Stimulated activated CD8-positive, alpha-beta memory T cell treated with anti-CD3 and anti-CD28 coated beads, Interleukin-4, amount 100 ng/mL, for 4 hours (primary cell): ENCODE measurements at places on chromosomes 4 and X.

DNA sequence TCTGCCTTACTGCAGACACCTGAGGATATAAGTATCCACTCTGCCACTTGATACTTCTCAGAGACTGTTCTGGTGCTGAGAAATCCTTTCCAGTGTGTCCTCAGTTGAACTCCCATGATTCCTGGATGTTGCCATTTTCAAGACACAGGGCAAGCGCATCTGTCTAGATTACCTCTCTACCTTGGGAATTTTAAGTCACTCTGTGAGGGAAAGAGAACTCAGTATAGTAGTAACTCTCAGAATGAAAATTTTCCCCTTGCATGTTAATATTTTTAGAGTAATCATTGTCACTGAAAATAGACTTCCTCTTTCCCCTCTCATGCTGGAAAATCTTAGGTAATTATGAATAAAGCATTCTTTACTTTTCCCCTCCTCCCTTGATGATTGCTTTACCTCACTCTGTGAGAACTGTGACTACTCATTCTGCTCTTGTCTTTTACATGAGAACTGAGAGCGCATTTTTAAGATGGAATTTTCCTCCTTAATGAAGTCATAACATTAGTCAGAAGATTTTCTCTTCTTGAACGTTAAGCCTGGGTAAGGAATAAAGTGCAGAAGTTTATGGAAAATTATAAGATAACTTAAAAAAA lies 45.0 kb downstream of the TET2 start:
- DNase-seq, result no peak

DNA sequence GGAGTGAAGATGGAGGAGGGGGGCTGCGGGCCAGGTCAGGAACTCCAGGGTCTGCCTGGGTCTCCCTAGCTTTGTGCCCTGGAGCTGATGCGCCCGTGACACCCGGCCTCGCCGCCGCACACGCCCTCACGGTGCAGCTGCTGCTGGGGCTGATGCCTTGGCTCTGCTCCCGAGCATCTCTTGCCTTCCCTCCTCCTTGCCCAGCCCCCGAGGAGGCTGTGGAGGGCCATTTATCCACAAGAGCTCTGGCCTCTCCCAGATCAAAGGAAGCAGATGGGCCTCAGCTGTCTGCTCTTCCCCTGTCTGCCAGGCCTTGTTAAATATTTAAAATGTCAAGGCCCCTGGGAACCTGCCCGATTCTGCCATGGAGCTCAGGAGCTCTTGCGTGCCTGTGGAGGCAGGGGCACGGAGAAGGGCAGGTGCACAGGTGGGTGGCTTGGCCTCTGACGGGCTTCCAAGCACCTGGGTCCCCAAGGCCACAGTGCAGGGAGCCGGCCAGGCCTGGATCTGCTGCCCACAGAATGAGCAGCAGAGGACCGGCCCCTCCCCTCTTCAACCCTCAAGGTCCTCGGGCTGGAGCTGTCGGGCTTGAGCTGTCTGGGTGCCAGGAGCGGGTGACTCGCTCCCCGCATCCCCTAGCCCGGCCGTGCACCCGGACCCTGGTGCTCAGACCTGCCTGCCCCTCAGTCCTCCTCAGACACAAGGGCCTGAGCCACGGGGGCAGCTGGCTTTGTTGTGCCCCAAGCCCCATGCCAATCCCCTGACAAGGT lies 20.3 kb downstream of the ATP2B3 start:
- DNase-seq, result no peak

GRCh38 chr4:106809076-106809475 lies 227.0 kb downstream of the DKK2 start:
- DNase-seq, result no peak

DNA sequence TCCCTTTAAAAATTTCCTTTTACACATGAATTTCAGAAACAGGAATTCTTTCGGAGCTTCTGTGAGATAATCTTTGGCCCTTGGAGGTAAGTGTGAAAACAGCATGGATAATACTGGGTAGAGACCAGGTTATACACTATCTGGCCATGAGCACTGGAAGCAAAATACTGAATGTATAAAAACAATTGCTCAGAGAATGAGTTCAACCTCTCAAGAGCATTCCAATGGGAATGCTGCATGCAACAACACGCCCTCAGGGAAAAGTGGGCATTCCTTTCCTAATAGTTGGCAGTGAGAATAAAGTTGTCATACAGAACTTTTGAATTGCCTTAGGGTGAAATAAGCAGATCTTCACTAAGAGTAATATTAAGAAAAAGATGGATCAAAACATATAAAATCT lies 574.8 kb upstream of the DIPK2B start:
- no peak for DNase-seq

GRCh38 chr4:6369924-6370645 lies 100.4 kb downstream of the WFS1 start:
- DNase-seq, result no peak

DNA sequence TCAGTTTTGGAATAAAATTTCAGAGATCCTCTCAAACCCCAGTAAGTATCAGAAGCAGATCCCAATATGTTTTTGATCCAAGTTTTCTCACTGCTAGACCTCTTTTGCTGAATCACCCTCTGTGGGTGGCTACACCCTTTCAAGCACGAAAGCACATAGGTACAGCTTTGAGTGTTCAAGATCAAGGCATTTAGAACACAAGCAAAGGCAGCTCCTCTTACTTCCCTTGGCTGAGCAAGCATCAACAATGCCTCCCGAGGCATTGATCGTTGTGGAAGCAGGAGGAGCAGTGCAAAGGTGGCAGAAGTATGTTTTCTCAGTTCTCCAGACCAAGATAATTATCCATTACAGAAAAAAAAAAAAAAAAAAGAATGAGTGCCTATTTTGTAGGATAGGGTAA lies 72.0 kb upstream of the TSPAN7 start:
- DNase-seq, result no peak

DNA sequence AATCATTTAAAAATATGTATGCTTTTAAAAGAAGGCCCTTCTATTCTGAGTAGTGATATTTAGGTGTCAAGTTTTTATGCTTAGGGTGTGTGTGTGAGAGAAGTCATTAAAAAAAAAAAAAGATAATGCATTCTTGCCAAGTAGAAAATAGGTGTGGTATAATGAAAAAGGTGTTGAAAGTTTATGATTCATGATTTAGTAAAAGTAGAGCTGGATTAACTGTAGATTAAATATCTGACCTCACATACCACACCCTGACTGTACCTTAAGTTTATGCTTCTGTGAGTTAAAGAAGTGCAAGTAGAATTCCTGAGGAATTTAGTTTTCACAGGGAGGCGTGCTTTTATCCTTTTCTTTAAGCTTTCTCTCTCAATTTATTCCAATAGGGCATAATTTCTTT lies 71.1 kb downstream of the BMPR1B start:
- DNase-seq, result no peak

- no peak for DNase-seq
Observed at GRCh38 chrX:68175562-68175961, 257.7 kb downstream of the OPHN1 start.

GRCh38 chrX:39214387-39215126 lies 413.3 kb downstream of the MID1IP1 start:
- no peak for DNase-seq

- no peak for DNase-seq
Observed at GRCh38 chrX:47143894-47144625, 442 bp downstream of the NDUFB11 start.

DNA sequence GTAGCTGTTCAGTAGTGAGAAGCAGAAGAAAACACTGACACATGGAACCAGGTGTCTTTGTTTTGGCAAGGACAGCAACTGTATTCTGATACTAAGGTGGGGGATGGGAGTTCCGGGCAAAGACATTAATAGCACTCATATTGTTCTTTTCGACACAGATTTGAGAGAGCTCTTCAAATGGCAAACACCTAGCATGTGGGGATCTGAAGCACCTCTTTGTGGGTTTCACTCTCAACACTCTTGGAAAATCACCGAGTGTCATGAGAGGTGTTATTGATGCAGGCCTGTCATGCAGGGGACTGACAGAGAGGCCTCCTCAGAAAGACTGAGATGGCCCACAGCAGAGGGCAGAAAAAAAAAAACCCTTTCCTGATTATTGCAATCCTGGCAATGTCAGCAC lies 228.4 kb upstream of the VCX start:
- no peak for DNase-seq
